ENCODE measurements at places on chromosomes 1 and 21. TPM values are rescaled to one million over a fixed set of nuclear protein-coding genes. Genes with fewer than 3 reads are reported as not detected.

HOOK1 gene
- not detected for total RNA-seq

- DNase-seq, result peak; percentile 99
- peak overlapping the region; percentile 84 for H3K27ac ChIP-seq
- peaks cover 18% of the 10 kb centered on the region for H3K27me3 ChIP-seq
- H3K4me3 ChIP-seq, result peak overlapping the region; percentile 42
Observed at GRCh38 chr1:24266398-24266941, 52.7 kb upstream of the GRHL3 start.

DNA sequence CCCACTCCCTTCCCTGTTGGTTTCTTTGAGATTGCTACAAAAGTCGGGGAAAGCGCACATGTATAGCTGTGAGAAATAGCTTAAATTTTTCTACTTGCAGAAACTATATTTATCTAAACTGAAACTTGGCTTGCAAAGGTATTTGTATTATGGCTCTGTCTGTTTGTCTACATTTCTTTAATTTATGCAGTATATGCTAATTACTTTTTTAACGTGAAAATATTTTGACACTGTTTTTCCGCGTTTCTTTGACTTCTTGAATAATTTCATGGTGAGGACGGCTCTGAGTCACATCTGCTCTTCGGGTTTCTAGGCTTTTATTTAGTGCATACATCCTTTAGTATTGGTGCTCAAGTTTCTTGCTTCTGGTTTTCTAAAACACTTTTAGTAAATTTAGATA is 182.1 kb upstream of the ZRANB2 start:
- DNase-seq, result no peak
- H3K4me3 ChIP-seq, result no peak overlapping the region
- no peak overlapping the region for H3K27ac ChIP-seq
- no peaks in the 10 kb centered on the region for H3K4me1 ChIP-seq
- peaks cover 3% of the 10 kb centered on the region for H3K27me3 ChIP-seq

- peaks cover 100% of the 10 kb centered on the region for H3K4me1 ChIP-seq
- H3K4me3 ChIP-seq, result peak overlapping the region; percentile 41
- peaks cover 76% of the 10 kb centered on the region for H3K36me3 ChIP-seq
- no peaks in the 10 kb centered on the region for H3K27me3 ChIP-seq
Observed at GRCh38 chr1:221723018-221723847, 18.7 kb downstream of the DUSP10 start.
